ENCODE measurements at places on chromosomes 7 and 10.

GRCh38 chr7:95899919-95900513 lies 127.7 kb downstream of the DYNC1I1 start:
- DNase-seq, result peak; percentile 94

GRCh38 chr10:11448190-11448544 lies 163.3 kb downstream of the USP6NL start:
- no peak for DNase-seq

GRCh38 chr10:58275908-58276307 lies 6.9 kb downstream of the CISD1 start:
- no peak for DNase-seq

- DNase-seq, result peak; percentile 66
These were observed 25.8 kb upstream of the EGFR start for GRCh38 chr7:54992871-54993475.

GRCh38 chr7:130191791-130192190 lies 13.4 kb downstream of the TMEM209 start:
- no peak for DNase-seq

DNA sequence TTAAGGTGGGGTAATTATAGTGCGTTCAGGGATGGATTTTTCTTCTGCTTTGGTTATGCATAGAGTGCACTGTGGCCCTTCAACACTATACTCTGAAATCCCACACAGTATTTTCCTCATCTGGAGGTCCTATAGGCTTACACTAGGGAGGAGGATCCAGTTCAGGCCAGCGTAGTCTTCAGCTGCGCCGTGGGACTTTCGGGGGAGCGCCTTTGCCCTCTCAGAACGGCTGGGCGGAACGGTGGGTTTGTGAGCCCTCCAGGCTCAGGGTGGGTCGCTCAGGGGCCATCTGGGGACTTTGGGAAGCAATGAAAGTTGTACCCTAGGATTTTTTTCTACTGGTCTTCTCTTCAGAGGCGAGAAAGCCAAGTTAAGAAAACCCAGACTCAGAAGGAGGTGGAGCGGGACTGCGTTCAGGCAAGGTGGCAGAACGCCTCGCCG lies 652 bp upstream of the VPS26A start:
- DNase-seq, result peak; percentile 51

Data from MV-4-11 (cell line).